NCI-H1092 (cell line): ENCODE measurements at places on chromosomes 7 and 10.

DNA sequence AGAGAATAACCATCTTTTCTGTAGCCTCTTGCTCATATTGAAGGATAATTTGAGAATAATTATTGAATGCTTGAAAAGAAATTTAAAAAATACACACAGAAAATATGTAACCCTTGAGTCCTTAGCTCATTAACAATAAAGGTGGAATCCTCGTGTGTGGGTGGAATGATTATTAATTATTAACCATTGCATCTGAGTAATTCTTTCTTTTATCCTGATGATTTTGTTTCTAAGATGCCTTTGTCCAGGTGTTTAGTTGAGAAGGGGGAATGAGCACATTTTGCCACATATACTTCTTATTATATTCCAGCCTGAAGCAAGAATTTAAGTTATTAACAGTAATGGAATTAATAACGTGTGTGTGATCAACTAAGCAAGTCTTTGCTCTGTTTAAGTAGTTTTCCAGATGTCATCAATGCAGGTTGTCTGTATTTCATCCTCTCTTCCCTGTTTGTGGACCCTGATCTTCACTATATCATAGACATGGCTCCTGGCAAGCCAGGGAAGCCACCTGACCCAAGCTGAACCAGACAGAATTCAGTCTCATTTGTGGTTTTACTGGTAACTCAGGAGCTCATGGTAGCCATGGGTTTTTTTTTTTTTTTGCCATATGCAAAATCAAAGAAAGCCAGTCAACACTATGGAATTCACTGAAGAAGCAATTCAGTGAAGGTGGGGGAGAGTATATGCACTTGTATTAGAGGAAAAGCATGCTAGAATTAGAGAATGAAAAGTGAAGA lies 144.3 kb downstream of the KIF20B start:
- no peak for DNase-seq

DNA sequence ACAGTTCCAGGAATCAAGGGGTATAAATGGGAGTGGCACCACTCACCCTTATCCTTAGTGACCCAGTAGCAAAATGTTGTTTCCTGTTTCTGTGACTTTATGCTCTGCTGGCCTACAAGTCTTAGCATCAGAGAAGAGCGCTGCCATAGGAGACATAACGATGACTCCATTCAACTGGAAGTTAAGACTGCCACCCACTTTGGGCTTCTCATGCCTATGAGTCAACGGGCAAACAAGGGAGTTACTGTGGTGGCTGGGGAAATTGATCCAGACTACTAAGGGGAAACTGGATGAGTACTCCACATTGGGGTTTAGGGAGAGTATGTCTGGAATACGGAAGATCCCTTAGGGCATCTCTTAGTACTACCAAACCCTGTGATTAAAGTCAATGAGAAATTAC lies 40.6 kb upstream of the PIK3CG start:
- no peak for DNase-seq

DNA sequence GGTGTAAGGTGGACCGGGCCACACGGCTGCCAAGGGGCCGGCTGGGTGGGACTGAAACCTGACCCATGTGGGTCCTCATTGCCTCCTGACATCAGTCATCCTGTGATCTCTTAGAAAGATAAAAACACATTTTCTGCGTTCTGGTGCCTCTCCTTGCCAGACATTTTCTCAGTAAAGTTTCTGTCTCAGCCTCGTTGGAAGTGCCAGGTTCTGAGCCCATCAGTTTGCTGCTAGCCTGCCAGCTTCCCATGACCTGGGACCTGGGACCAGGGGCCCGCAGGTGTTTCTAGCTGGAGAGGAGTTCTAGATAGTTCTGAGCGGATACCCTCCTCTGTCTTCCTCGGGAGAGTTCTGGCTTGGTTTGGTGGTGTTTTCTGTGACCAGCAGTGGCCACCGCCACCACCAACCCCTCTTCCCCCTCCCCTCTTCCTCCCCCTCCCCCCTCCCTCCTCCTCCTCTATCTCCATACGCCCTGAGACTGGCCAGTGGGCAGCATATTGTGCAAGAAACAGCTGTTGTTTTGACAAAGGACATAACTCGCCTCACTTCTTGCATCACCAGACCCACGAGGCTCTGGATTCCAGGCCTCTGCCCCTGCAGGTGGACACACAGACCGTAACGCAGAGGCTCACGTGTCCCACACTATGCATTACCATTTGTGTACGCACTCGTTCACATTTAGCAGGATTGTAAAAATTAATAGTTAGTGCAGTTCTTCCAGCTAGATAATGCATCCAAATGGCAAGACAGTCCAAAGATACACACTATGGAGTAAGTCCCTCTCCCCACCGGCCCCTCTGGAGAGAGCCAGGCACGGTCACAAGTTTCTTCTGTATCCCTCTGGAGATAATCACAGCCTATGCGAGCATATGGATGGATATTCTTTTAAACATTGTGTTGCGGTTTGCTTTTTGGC lies 94.6 kb downstream of the CUX1 start:
- no peak for DNase-seq

DNA sequence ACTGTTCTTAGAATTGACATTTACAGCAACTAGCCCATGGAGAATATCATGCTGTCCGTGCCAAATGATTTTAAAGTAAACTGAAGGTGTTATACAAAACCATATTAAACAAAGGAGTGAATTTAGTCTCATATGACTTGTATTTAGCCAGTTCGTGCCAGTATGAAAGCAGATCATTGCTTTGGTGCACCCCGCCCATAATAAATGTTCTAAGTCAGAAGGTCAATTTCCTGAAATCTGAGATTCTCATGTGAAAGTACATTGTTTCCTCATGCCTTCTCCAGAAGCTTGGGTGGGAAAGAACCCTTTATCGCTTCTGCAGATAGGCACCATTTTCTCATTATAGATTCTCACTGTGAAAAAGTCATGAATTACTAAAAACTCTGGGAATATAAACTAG lies 106.4 kb downstream of the CAMK1D start:
- no peak for DNase-seq

DNA sequence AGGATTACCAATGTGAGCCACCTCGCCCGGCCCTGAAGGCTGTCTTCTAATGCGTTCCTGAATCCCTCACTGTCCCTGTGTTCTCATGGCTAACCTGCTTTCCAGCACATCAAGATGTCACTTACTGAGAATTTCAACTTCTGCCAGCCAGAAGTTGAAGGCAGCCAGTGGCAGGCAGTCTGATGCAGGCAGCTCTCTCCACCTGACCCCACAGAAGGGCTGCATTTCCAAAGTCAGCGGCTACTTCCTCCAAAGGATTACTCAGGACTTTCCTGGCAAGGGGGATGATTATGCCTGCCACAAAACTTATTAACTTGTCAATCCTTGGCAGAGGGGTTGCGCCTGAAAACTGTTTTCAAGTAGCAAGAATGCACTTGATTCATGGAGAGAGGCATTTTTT lies 1219.4 kb downstream of the TYW1 start:
- DNase-seq, result no peak

DNA sequence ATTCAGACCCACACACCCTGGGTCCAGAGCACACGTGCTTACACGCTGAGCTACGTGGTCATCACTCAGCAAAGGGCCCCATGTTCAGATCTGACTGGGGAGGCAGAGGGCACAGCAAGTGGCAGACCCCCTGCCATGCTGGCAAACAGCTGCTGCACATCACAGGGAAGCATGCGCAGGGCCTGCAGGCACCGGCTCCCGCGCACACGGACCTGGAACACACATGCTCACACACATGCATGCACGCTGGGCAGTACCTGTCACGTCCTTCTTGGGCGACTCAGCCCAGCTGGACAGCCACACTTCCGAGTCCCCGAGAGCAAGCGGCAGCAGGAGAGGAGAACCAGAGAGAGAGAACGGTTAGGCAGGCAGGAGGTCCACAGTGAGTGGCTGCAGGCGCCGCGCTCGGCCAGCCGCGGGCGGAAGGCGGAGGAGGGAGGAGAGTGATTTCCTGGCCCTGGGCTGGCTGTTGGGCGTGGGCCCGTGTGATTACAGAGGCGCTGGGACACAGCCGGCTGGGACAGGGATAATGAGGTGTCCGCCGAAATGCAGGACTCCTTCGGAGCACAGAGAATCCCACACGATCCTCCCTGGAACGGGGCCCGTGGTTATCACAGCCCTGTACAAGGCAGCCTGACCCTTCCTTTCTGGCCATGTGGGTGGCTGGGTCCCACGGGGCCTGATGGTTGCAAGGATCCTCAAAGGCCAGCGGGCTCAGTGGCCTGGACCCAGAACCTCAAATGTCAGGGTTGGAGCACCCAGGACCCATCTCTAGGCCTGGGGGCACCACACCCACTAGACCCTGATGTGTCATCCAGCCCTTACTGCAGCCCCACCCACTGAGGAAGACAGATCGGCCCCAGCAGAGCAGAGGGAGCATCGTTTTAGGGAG lies 175.1 kb downstream of the NEURL1 start:
- DNase-seq, result no peak

- DNase-seq, result no peak
Observed at GRCh38 chr10:60372436-60372835, 17.2 kb downstream of the ANK3 start.

DNA sequence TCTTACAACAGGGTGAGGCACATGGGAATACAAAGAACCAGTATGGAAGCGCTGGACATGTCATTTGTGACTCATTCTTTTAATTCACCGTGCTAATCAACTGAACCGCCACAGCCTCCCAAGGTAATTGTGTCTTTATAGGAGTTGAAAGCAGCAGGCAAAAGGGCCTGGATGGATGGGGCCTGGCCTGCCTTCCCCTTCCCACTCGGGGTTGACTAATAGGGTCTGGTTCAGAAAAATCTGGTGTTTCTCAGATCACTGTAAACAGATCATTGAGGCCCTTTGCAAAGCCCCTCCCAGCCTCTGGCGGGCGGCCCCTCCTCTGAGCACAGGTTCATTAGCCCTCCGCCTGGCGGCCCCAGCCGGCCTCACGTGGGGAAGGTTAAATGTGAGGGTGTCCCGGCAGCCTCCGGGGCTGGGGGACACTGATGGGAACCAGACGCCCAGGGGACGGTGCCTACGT lies 100.8 kb downstream of the EBF3 start:
- no peak for DNase-seq

GRCh38 chr10:129959544-129960480 lies 4.3 kb downstream of the EBF3 start:
- no peak for DNase-seq

DNA sequence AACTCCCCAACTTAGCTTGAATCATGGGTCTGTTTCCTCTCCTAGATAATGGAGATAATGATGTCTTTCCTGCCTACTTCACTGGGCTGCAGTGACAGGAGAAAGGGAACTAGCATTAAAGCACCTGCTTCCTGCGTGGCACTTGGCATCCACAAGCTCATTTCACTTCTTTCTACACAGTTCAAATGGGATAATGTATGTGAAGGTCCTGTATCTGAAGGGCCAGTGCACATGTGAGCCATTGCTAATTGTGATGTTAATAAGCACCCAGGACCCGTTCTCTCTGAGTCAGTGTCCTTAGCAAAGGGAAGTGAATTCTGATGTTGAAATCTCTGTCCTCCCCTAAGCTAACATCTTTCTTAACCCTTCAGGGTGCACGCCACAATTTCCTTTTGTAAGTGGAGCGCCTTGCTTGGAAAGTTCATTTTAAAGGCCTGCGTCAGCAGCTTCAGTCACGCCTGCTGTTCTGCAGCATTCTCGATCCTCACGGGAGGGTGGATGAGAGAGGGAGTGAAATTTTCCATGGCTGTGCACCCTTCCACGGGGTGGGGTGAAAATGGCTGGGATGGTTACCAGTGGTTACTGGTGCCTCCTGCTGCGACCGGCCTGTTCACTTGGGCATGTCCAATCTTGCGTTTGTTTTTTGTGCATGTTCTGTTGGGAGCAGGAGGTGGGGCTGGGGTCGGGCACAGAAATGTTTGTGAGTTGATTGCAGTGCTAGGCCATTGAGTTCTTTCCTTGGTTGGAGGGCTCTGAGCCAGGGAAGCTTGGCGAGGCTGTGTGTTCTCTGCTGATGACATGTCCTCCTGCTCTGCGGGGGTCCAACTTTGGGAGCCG lies 59.2 kb downstream of the HK1 start:
- DNase-seq, result no peak

DNA sequence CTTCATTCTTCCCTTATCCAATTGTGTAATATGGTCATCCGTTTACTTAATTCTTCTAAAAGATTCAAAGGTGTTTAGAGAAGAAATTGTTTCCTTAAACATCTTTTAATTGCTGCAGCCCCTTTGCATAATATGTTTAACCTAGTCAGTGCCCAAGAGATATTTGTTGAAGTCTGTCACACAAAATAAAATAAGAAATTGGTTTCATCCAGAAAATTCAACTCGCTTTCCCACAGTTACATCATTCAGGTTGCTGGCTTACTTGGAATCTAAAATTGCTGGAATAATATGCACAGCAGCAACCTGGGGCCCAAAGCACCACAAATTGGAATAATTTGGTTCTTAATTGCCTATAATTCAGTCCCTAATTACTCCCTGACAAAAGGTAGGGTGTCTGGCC lies 155.1 kb upstream of the ETV1 start:
- no peak for DNase-seq

DNA sequence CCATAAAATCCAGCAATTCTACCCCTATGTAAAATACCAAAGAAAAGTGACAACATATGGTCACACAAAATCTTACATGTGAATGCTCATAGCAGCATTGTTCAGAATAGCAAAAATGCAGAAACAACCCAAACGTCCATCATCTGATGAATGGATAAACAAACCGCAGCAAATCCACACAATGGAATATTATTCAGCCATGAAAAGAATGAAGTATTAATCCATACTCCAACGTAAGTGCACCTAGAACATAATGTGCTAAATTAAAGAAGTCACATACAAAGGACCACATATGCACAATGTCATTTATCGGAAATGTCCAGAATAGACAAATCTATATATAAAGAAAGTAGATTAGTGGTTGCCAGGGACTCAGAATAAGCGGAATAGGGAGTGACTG lies 57.4 kb downstream of the SMURF1 start:
- no peak for DNase-seq

GRCh38 chr7:77504951-77505350 lies 32.1 kb upstream of the PTPN12 start:
- no peak for DNase-seq

GRCh38 chr10:85012305-85012704 lies 683.9 kb downstream of the CCSER2 start:
- DNase-seq, result no peak

GRCh38 chr7:3754493-3755341 lies 453.7 kb downstream of the SDK1 start:
- DNase-seq, result peak; percentile 95

- DNase-seq, result no peak
Observed at GRCh38 chr10:49257626-49258349, 41.2 kb upstream of the C10orf71 start.

- no peak for DNase-seq
Observed at GRCh38 chr10:70664702-70665195, 7.6 kb upstream of the ADAMTS14 start.

- no peak for DNase-seq
Observed at GRCh38 chr10:14185316-14186045, 145.2 kb downstream of the FRMD4A start.

- DNase-seq, result peak; percentile 50
Observed at GRCh38 chr7:48742079-48742798, 182.1 kb upstream of the CDC14C start.
